NCI-H1436 treated with DMSO at 0.1 percent for 48 hours (cell line): ENCODE measurements at places on chromosomes 6 and 20.

- DNase-seq, result no peak
Observed at GRCh38 chr6:140499607-140500006, 1125.2 kb upstream of the CITED2 start.

DNA sequence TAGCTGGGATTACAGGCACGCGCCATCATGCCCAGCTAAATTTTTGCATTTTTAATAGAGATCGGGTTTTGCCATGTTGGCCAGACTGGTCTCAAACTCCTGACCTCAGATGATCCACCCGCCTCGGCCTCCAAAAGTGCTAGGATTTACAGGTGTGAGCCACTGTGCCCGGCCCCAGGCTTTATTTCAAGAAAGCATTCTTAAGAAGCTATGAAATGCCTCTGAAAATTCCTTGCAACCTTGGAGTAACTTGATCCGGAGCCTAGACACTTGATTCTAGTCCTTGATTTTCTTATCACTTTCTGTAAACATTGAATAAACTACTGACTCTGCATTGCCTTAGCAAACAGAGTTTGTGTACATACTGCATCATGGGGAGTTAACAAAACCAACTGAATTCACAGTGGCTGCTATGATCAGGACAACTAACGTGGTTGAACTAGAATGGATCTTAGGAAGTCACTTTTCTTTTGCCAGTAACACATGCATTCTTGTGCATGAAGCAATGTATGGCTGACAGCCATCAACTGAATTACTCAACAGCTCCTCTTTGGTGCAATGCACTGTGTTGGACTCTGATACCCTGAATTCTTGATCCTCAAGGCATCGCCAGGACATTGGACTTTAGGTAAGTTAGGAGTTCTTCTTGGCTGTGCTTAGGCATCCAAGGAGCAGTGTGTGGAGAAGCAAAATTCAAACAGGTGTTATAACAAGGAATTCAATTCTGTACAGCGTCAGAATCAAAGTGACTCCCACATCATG lies 102.8 kb upstream of the TMEM170B start:
- DNase-seq, result no peak

- DNase-seq, result no peak
Observed at GRCh38 chr6:44869321-44869897, 458.7 kb upstream of the RUNX2 start.

- no peak for DNase-seq
Observed at GRCh38 chr20:60424267-60424902, 466.2 kb downstream of the CDH26 start.

DNA sequence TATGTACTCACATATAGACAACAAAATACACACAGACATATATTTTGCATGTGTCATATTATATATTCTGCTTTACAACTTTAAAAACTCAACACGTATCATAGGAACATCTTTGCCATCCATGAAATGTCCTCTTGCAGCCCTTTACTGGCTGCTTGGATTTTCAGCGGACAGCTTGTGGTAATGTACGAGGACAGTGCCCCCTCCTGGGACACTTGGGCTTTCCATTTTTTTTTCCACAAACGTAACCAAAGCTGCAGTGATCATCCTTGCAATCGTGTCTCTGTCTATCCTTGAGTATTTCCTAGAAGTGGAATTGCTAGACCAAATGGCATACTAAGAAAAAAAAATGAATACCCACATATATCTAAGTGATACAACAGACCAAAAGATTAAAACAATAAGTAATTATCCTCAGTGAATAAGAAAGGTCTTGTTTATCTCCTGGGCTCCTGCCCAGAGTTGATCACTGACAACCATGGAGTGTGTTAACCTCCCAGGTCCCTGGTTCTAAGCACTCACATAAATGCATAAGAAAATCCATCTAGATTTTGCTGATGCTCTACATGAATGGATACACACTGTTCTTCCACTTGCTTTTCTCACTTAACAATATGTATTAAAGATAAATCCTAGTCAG lies 18.1 kb downstream of the BPI start:
- DNase-seq, result no peak

DNA sequence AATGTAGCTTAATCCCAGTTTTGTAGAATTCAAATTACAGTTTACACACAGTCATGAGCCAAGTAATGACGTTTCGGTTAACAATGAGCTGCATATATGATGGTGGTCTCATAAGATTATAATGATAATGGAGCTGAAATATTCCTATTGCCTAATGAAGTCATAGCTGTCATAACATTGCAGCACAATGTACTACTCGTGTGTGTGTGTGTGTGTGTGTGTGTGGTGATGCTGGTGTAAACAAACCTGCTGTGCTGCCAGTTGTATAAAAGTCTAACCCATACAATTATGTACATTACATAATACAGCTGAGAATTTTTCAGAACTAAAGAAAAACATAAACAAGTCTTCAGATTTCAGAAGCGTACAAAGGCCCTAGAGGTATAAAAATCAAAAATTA lies 66.7 kb upstream of the ARID1B start:
- DNase-seq, result no peak

GRCh38 chr20:57851025-57851682 lies 141.3 kb upstream of the PMEPA1 start:
- no peak for DNase-seq
